Stimulated activated CD8-positive, alpha-beta memory T cell treated with anti-CD3 and anti-CD28 coated beads, Interleukin-12 subunit alpha, Interleukin-12 subunit beta, amount 100 ng/mL, for 1 hour (primary cell): ENCODE measurements at places on chromosomes 11 and 22.

- DNase-seq: no peak
Observed at GRCh38 chr11:128755564-128755963, 61.7 kb downstream of the FLI1 start.

- no peak for DNase-seq
Observed at GRCh38 chr11:3859373-3859881, 4.0 kb downstream of the STIM1 start.

- no peak for DNase-seq
Observed at GRCh38 chr11:41713030-41713429, 253.6 kb upstream of the LRRC4C start.

DNA sequence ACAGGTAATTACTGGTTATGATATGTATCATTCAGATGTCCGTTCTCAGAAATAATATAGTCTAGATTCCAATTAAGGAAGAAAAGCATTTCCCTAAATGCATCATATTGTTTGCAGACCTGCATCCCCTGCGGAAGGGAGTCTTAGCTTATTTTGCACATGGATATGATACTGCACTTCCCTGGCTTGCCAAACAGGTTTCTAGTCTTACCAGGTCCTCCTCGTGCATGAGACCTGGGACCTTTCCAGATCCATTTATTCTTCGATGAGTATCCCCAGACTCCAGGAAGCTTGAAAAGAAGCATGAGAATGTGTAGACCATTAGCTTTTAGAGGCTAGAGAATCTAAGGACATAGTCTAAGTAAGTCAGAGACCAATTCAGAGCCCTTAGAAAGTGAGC lies 30.6 kb downstream of the CYB5R2 start:
- no peak for DNase-seq

DNA sequence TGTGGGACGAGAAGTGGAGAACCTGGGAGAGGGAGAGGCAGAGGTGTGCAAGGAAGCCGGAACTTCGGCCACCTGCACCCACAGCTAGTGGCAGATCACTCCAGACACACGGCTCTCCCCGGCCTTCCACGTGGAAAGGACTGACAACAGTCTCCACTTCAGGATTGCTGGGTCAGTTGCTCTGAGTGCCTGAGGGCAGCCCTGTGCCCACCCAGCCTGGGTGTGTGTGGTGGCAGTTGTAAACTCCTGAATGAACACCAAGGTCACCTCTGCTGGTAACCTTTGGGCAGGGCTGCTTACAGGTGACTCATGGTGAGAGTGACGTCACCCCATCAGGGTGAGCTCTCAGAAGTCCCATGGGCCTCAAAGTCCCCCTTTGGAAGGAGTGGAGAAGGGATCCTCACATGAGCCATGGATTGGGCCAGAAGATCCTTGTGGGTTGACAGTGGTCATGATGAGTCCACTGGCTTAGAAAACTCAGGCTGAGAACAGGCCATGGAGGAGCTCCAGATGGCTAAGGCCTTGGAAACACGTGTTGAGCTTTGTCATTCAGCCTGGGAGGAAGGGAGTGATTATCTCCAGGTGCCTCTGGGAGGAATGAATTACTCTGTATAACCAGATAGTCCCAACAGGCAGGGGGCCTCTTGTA lies 71.3 kb downstream of the BCR start:
- DNase-seq: no peak

- DNase-seq: no peak
Observed at GRCh38 chr11:13923716-13924650, 38.5 kb upstream of the SPON1 start.

DNA sequence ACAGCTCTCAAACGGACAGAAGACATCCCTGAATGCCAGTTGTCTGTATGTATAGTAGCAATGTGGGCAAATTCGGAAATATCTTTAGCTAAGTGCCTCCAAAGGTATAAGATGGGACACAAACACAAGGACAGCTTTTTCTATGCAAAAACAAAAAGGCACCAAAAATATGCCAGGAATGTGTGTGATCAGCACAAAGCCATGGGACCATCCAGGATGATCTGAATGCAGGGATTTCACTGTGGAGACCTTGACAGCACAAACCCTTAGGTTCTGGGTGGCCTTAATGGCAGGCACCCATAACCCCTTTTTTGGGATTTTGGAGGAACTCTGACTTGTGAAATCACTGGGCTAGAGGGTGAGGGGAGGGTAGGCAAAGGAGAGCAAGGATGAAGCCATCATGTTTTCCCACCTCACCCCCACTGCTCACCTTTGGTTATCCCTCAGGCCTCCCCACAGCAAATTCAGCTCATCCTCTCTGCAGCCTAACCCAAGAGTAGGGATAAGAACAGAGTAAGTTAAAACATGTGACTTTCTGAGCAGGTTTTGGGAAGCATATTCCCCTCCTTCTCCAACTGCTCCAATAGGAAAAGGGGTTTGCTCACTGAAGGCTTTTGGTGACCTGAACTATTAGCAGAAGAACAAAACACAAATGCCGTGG lies 154.6 kb downstream of the SNX19 start:
- DNase-seq: no peak

GRCh38 chr11:106594751-106595351 lies 423.4 kb downstream of the GUCY1A2 start:
- no peak for DNase-seq

- DNase-seq: no peak
Observed at GRCh38 chr11:81497202-81497804, 1236.4 kb downstream of the FAM181B start.
